ENCODE measurements at places on chromosomes 7 and 10.

GRCh38 chr7:129855234-129855673, 97.5 kb downstream of the UBE2H start:
- DNase-seq: no peak

DNA sequence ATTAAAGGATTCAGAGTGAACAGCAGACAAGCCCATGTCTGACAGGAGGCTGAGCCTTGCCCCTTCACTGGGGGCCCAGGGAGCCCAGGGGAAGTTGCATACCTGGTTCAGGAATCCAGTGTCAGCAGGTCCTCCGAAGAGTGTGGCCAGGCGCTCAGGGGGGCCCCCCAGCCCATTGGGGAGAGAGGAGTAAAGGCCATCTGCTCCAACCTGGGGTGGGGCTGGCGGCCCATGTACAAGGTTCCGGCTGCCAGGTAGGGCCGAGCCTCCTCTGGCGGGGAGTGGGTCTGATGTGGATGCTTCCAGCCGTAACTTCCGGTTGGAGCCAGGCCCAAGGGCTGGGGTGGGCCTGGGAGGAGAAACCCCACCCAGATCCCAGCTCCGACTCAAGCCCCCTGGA, 2.3 kb downstream of the PSD start:
- no peak for DNase-seq

- DNase-seq: no peak
Observed at GRCh38 chr10:19762026-19762425, 54.2 kb upstream of the PLXDC2 start.

- DNase-seq: no peak
Observed at GRCh38 chr7:123041101-123041500, 45.6 kb upstream of the TAS2R16 start.

- DNase-seq: no peak
Observed at GRCh38 chr10:95233377-95234034, 39.5 kb downstream of the ACSM6 start.

DNA sequence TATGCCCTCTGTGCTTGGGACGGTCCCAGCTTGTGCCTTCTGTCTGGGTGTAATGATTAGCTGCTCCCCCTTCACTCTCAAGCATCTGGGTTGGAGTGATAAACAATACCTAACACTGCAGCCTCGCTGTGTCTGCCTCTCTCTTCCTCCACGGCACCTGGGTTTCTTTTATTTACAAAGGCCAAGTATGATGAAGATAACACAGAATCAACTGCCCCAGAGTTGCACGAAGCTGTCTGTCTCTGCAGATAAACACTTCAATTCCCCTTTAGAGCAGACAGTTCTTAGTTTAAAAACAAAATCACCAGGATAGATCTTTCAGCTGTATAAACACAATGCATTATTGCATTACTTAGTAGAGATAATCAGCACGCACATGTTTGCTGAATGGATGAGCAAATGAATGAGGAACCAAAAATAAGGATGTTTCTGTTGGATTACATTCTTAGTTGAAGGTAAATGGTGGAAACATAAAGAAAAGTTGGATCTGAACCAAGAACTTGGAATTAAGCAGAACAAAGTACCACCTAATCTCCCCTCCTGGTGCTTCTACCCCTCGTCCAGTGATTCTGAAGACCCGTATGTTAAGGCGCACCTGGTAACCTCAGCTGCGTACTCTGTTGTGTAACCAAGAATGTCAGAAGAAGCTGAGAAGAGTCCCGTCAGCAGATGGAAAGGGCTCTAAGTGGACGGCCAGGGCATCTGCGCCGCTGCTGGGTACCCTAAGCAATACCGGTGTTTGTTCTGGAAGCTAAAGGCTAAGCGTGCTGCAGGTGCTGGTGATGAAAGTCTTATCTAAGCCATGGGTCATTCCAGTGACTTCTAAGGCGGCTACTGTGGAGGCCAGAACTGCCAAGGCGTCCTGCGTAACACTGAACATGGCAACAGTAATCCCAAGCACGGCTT, 26.6 kb downstream of the INSIG1 start:
- DNase-seq: no peak

DNA sequence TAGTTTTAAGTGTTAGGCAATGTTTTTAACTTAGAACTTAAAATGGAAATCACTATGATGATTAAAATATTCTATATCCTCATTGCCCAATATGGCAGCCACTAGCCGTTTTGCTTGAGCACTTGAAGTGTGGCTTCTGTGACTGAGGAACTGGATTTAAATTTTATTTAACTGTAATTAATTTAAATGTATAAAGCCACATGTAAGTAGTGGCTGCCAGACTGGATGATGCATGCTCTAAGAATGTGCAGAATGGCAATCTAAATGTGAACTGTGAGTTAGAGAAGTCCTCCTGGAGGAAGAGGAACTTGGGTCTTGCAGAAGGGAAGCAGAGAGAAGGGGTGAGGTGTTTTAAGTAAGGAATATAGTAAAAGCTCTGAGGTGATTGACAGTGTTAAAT, 451.4 kb downstream of the SUGCT start:
- no peak for DNase-seq

- DNase-seq: no peak
Observed at GRCh38 chr10:28307267-28307666, 4.4 kb upstream of the MPP7 start.

- peak; percentile 76 for DNase-seq
Observed at GRCh38 chr10:71727738-71728737, 8.5 kb upstream of the C10orf105 start.

DNA sequence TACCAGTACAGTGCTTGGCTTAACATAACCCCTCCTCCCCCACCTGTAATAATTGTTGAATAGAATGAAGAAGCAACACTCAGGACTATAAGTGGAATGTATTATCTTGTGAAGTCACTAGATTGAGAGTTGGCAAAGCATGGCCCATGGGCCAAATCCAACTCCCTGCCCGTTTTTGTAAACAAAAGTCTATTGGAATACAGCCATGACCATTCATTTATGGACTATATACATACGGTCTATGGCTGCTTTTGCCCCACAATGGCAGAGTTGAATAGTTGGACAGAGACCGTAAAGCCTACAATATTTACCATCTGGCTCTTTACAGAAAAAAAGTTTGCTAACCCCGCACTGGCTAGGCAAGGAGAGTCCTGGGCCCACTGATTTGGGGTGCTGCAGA, 48.1 kb upstream of the CYCS start:
- DNase-seq: no peak

- no peak for DNase-seq
Observed at GRCh38 chr10:50615658-50616057, 8.1 kb downstream of the SGMS1 start.

DNA sequence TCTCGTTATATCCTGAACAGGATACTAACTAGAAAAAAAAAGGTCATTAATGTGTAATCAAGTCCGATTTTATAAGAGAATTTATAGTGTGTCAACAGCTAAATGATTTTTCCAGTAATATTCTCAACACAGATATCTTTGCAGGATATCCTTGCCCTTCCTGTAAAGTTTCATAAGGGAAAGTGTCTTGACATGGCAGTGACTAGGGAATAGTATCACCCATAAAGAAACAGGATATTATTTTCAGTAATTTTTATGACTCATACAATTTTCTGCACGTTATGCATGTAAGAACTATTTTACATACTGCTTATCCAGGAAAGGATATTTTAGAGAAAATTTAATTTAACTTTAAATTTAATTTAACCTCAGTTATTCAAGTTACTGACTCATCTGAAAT, 19.5 kb upstream of the PNLIP start:
- DNase-seq: no peak

DNA sequence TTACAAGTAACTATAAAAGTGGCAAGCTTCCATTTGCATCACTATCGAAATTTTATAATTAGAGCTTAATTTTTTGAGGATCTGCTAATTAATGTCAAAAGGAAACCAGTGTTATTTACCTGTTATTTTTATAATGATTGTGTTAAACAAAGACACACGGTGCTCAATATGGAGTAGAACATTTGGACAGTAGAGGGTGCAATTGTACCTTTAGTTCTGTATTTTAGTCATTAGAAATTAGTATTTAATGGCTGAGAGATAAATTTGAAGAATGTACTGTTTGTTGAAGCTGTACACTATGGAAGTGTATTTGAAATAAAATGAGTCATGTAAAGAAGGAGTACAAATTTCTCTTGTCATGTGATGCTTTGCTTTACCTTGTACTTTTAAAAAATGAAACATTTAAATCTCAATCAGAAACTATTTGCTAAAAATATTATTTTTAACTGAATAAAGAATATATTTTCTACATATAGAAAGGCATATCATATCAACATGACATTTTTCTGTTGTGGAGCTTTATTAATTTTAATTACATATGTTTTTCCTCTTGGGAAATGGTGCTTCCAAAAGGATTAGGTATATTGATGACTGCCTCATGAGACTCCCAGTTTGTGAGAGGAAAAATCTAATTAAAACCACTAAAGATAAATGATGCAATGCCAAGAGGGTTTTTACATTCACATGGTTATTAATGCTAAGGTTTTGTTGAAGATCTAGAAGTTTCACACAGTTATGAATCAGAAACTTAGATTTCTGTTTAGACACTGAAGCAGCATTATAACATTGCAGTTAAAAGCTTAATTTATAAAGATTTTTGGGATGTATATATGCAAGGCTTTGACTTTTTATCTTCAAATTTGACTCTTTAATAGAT, 10.4 kb upstream of the PRKG1 start:
- DNase-seq: no peak

- no peak for DNase-seq
Observed at GRCh38 chr10:108567899-108568752, 1355.2 kb downstream of the XPNPEP1 start.

DNA sequence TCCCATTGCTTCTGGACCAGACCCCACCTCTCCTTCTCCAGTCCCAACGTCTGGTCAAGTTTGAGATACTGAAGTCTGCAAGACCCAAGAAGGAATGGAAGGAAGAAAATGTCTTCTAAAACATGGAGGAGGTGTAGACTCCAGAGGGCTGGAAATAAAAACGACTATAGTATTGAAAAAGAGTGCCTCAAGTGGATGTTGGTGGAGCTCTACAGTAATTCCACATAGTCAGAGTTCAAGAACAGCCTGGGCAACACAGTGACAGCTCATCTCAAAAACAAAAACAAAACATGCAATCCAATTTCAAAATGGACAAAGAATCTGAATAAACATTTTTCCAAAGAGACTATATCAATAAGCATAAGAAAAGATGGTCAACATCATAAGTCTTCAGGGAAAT, 2.3 kb upstream of the PCGF6 start:
- DNase-seq: no peak

- DNase-seq: peak; percentile 31
Observed at GRCh38 chr7:362402-363096, 72.6 kb downstream of the FOXL3 start.

DNA sequence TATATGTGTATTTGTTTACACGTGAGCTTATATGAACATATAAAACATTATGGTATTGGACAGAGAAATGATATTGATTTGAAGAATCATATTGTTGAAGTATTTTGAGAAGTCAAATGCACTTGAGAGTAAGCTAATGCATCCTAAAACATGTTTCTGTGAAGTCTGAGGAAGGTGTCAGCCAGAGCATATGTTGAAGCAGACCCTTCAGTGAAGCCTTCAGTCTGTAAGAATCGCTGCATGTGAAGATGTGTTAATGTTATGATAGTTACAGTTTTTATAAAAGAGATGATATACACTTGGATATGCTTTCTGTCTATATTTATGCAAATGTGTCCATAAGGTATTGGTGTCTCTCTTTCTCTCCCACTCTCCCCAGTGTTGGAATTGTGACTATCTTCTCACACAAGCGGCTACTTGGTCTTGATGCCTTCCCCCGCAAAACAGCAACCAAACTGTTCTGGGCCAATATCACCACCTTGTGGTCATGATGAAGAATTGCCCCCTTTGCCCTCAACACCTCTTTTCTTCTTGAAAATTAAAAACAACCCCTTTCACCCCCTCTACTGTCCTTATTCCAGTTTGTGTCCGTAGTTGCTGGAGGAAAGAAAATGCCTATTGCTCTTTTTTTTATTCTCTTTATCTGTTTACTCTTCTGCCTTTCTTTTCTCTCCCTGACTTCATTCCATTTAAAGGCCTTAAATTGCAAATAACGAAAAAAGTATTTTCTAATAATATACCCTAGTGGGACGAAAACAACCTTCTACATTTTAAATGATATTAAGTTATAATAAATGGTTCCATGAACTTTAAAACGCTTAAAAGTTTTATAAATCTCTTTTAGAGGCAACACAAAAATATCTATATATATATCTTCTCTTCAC, 64.9 kb downstream of the IKZF1 start:
- peak; percentile 50 for DNase-seq

- peak; percentile 14 for DNase-seq
Observed at GRCh38 chr7:75639071-75639885, 99.5 kb downstream of the HIP1 start.
